Hepatocyte (in vitro differentiated cells): ENCODE measurements at places on chromosomes 12 and 14. TPM values are rescaled to one million over a fixed set of nuclear protein-coding genes. Genes with fewer than 3 reads are reported as not detected.

STYK1 gene
- 0.09 and 0.58 TPM in 2 replicates for polyA plus RNA-seq

GRCh38 chr12:318759-319515 lies 56.3 kb upstream of the SLC6A13 start:
- no peak overlapping the region for H3K27ac ChIP-seq
- no peaks in the 10 kb centered on the region for H3K27me3 ChIP-seq
- H3K36me3 ChIP-seq: peaks cover 9% of the 10 kb centered on the region
- DNase-seq: no peak
- no peak overlapping the region for H3K4me3 ChIP-seq

DNA sequence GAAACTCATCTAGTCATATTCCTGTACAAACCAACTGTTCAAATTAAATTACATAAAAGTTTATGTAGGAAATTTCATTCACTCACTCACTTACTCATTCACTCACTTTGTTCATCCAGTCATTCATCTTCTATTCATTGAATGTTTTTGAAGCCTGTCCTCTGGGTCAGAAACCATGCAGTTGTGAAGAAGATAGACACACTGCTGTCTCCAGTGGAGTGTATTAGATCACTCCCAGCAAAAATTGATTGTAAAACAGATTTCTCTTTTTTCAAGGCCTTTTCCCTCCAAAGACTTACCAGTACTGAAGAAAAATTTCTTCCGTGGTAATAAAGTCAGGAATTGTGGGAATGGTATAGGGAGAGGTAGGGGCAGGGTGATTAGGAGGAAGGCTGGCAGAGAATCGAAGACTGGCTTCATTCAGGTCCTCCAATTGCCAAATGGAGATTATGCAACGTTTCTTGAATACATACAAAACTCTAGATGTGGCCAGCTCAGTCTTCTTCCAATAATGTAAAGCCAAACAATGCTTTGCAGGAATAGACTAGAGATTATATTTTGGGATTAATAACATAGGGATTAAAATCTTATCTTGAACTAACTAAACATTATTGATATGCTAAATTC lies 9.1 kb downstream of the LRRK2 start:
- no peaks in the 10 kb centered on the region for H3K36me3 ChIP-seq
- no peak overlapping the region for H3K27ac ChIP-seq
- H3K27me3 ChIP-seq: no peaks in the 10 kb centered on the region
- DNase-seq: no peak
- H3K4me3 ChIP-seq: no peak overlapping the region

DNA sequence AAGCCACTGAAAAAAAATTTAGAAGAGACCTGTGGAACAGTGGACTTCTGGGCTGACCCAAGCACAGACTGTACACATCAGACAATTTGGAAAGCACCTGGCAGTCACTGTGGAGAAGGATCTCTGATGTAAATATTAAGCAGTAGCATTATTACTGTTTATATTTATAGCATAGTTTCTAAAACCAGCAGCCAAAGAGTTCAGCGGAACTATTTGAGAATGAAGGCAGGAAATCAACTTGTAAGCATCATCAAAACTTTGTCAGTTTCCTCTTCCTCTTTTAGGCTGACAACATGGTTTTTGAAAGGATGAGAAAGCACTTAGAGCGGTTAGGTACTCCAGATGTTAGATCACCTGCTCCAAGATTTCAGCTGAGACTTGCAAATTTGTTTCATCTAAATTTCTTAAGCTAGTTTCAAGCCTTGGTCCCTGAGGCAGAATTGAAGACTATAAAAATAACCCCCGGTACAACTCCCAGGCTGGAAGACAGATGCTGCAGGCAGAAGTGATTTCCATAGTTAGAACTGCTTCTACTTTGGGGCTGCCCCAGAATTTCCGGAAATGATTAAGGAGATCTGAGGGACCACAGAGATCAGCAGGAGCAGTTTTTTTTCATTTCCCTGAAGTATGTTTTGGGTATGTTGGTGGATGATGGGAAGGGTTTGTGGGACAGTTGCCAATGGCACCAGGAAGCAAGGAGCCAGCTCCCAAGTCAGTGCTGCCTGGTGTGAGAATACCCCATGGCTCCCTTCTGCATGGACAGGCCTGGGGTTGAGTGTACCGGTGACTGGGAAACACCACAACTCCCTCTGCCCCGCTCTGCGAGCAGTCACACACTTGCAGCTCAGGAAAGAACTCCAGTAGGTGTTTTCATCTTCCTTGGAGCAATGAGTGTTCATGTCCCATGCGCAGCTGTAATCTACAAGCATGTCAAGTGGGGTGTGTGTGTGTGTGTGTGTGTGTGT lies 354.5 kb downstream of the NUAK1 start:
- no peaks in the 10 kb centered on the region for H3K36me3 ChIP-seq
- no peak for DNase-seq
- H3K27me3 ChIP-seq: no peaks in the 10 kb centered on the region
- no peak overlapping the region for H3K27ac ChIP-seq
- H3K4me1 ChIP-seq: no peaks in the 10 kb centered on the region

DNA sequence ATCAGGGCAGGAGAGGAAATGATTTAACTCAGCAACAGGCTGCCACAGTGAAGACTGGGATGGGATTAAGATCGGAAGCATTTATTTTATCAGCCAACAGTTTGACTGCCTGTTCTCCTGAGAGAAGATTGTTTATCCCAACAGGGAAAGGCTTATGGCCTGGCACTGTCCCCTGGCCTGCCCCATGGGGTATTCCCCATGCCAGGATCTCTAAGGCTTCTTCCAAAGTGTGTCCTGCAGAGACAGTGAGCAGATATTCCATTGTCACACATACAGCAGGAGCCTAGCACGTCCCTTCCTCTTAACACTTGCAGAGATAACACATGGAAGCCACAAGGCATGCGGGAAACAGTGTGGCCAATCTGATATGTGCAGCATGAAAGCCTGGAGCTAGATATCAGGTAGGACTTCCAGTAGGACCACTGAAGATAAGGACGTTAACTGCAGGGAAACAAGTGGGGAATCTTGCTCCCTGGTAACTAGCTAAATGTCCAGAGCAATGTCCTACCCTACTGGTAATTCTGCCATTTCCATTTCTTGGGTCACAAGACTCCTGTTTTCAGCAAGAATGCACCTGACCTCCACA lies 48.2 kb downstream of the IQSEC3 start:
- peaks cover 3% of the 10 kb centered on the region for H3K27me3 ChIP-seq
- no peak for DNase-seq
- no peaks in the 10 kb centered on the region for H3K36me3 ChIP-seq
- no peak overlapping the region for H3K27ac ChIP-seq

DNA sequence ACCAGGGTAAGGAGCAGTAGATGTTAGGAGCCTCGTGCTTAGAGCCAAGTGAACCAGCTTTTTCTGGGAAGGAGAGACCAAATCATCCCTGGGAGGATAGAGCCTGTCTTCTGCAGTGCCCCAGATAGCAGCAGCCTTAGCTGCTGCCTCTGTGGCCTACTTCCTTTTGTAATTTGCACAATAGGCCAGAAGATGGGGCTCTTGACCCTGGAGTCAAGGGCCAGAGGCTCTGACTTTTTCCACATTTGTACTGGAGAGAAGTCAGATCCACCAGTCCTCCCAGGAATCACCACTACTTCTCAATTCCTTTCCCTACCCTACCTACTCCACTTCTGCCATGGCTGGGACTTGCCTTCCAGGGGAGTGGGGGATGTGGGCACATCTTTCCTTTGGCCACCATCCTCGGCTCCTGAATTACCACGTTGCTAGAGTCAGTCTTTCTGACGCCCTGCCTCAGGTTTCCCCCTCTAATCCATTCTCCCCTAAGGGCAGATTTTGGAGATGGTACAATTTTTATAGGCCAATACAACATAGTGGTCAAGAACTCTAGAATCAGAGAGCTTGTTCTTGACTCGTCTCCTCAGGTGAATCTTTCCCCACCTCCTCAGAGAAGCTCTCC lies 3.3 kb upstream of the SLC4A8 start:
- H3K4me3 ChIP-seq: no peak overlapping the region
- no peaks in the 10 kb centered on the region for H3K36me3 ChIP-seq
- H3K27ac ChIP-seq: no peak overlapping the region
- H3K4me1 ChIP-seq: no peaks in the 10 kb centered on the region
- H3K27me3 ChIP-seq: no peaks in the 10 kb centered on the region
- peak; percentile 82 for DNase-seq

POTEG gene
- polyA plus RNA-seq: not detected in 2 replicates

- H3K36me3 ChIP-seq: no peaks in the 10 kb centered on the region
- no peaks in the 10 kb centered on the region for H3K27me3 ChIP-seq
- H3K27ac ChIP-seq: peak overlapping the region; percentile 75
- no peak overlapping the region for H3K4me3 ChIP-seq
- no peak for DNase-seq
These were observed 3.7 kb downstream of the BIN2 start for GRCh38 chr12:51320311-51320694.

DNA sequence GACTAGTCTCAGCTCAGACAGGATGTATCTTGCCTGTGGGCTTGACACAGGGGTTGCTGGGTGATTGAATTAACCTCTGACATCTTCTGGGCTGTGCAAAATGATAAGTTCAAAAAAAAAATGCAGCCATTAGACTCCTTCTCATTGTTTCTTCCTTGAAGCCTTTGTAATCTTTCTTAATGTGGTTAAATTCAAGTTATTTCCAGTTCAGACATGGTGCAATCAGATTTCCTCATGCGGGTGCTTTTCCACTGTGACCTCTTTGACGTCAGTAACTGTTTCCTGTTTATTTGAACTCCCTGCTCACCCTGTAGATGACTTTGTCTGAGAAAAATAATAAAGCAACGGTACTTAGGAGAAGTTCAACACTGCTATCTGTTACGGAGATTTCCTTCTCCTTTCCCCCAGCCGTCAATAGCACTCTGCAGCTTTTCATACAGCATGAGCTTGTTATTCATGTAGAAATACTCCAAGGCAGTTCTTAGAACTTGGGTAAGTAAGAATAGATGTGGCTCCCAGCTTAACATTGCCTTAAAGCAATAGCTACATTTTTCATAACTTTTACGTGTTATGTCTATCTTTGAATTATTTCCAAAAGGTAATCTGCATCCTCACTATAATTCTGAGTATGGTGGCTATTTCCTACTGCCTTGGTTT lies 155.5 kb downstream of the PRKCH start:
- H3K4me1 ChIP-seq: peaks cover 19% of the 10 kb centered on the region
- peak overlapping the region; percentile 83 for H3K27ac ChIP-seq
- H3K36me3 ChIP-seq: no peaks in the 10 kb centered on the region
- no peak overlapping the region for H3K4me3 ChIP-seq
- no peaks in the 10 kb centered on the region for H3K27me3 ChIP-seq

GRCh38 chr14:51219473-51220448 lies 20.3 kb upstream of the TMX1 start:
- H3K4me3 ChIP-seq: no peak overlapping the region
- no peaks in the 10 kb centered on the region for H3K4me1 ChIP-seq
- no peaks in the 10 kb centered on the region for H3K27me3 ChIP-seq
- DNase-seq: peak; percentile 52

DNA sequence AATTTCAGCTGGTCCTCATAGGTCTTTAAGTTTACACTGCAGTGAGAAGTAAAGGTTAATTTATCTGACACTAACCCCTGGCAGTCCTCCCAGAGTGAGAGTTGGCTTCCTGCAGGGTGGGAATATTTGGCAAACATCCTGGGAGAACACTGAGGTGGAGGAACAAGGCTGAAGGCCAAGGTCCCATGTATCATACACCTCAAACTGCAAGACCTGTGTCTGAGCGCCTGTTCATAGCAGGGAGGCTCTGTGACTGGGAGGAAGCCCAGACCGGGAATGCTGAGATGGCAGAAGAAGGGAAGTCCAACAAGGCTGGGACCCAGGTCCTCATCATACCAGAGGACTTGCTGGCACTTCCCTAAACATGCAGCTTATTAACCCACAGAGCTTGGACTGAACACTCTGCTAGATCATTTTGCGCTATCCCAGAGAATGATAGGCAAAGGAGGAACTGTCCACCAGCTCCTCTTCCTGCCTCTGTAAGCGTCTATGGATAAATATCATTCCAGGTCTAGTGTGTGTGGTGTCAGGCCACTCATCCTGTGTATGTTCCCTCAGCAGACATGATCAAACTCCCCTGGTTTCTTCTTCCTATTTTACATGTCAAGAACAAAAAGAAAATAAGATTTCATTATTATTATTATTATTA lies 199.6 kb upstream of the CNOT2 start:
- H3K4me1 ChIP-seq: peaks cover 4% of the 10 kb centered on the region
- H3K27ac ChIP-seq: no peak overlapping the region
- no peak overlapping the region for H3K4me3 ChIP-seq
- H3K27me3 ChIP-seq: no peaks in the 10 kb centered on the region
- no peak for DNase-seq
- no peaks in the 10 kb centered on the region for H3K36me3 ChIP-seq

- no peaks in the 10 kb centered on the region for H3K27me3 ChIP-seq
- no peaks in the 10 kb centered on the region for H3K36me3 ChIP-seq
- no peak overlapping the region for H3K4me3 ChIP-seq
- H3K27ac ChIP-seq: no peak overlapping the region
- peaks cover 31% of the 10 kb centered on the region for H3K4me1 ChIP-seq
- DNase-seq: no peak
These were observed 62.6 kb downstream of the ANO6 start for GRCh38 chr12:45278447-45278846.

MED13L gene
- polyA plus RNA-seq: 23.7 and 23.9 TPM in 2 replicates

ESPL1 gene
- 4.4 and 5.8 TPM in 2 replicates for polyA plus RNA-seq

IRAK3 gene
- 1.2 and 1.8 TPM in 2 replicates for polyA plus RNA-seq

- no peaks in the 10 kb centered on the region for H3K27me3 ChIP-seq
- H3K4me1 ChIP-seq: no peaks in the 10 kb centered on the region
- no peak overlapping the region for H3K4me3 ChIP-seq
- DNase-seq: no peak
- H3K36me3 ChIP-seq: no peaks in the 10 kb centered on the region
- H3K27ac ChIP-seq: no peak overlapping the region
These were observed 75.9 kb downstream of the CCDC60 start for GRCh38 chr12:119410396-119410795.

SLC35F4 gene
- polyA plus RNA-seq: not detected in 2 replicates

- no peak overlapping the region for H3K4me3 ChIP-seq
- no peak for DNase-seq
- H3K36me3 ChIP-seq: no peaks in the 10 kb centered on the region
- peaks cover 33% of the 10 kb centered on the region for H3K27me3 ChIP-seq
- no peak overlapping the region for H3K27ac ChIP-seq
- H3K4me1 ChIP-seq: peaks cover 4% of the 10 kb centered on the region
These were observed 391.2 kb downstream of the NOVA1 start for GRCh38 chr14:26206640-26207039.

WNT1 gene
- polyA plus RNA-seq: not detected in 2 replicates

PAN2 gene
- 23.6 and 41.1 TPM in 2 replicates for polyA plus RNA-seq

DNA sequence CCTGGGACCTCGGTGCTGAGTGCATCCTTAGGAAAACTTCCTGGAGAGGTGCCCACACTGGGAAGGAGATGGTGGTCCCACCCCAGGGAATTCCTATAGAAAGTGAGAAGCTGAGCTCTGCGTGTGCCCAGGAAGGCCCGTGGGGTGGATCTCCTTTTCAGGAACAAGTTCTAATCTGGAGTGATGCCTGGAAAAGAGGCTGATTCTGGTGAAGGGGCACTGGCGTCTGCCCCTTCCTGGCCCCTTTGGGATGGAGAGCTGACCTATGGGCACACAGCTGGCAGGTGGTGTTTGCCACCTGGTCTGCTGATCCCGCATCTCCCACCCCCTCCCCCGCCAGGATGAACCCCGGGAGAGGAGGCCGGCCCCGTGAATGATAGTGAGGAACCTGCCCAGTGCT lies 142.0 kb upstream of the RTL1 start:
- H3K4me1 ChIP-seq: peaks cover 10% of the 10 kb centered on the region
- no peak overlapping the region for H3K27ac ChIP-seq
- H3K36me3 ChIP-seq: no peaks in the 10 kb centered on the region
- no peaks in the 10 kb centered on the region for H3K27me3 ChIP-seq
